ENCODE measurements at places on chromosomes 13 and 19. TPM values are rescaled to one million over a fixed set of nuclear protein-coding genes. Genes with fewer than 3 reads are reported as not detected.

DNA sequence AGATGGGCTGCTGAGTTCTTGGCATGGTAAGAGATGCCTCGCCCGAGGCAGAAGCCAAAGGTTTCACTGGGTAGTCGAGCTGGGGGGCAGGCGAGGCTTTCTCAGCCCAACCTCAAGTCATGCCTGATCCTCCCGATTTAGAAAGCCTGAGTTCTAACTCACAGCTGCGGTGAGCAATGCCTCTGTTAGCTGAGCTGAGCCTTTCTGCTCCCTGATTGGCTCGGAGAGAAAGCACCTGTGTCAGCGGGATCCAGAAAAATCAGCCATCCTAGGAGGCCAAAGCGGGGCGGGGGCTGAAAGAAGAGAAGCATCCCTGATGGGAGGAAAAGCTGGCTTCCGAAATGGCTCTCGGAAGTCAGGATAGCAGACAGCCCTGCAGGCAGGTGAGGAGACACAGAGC is 44.7 kb downstream of the CACNA1A start:
- DNase-seq: no peak

- no peak for DNase-seq
Observed at GRCh38 chr19:873561-874041, 14.1 kb downstream of the CFD start.

GRCh38 chr13:112760435-112760834 is 70.6 kb downstream of the ATP11A start:
- DNase-seq: no peak

- no peak for DNase-seq
Observed at GRCh38 chr19:31286491-31286890, 62.7 kb downstream of the TSHZ3 start.

- no peak for DNase-seq
Observed at GRCh38 chr19:46925548-46925950, 64.8 kb downstream of the ARHGAP35 start.

GRCh38 chr13:101757446-101758039 is 305.1 kb downstream of the ITGBL1 start:
- no peak for DNase-seq

- no peak for DNase-seq
Observed at GRCh38 chr13:47119575-47120235, 222.9 kb upstream of the HTR2A start.

DNA sequence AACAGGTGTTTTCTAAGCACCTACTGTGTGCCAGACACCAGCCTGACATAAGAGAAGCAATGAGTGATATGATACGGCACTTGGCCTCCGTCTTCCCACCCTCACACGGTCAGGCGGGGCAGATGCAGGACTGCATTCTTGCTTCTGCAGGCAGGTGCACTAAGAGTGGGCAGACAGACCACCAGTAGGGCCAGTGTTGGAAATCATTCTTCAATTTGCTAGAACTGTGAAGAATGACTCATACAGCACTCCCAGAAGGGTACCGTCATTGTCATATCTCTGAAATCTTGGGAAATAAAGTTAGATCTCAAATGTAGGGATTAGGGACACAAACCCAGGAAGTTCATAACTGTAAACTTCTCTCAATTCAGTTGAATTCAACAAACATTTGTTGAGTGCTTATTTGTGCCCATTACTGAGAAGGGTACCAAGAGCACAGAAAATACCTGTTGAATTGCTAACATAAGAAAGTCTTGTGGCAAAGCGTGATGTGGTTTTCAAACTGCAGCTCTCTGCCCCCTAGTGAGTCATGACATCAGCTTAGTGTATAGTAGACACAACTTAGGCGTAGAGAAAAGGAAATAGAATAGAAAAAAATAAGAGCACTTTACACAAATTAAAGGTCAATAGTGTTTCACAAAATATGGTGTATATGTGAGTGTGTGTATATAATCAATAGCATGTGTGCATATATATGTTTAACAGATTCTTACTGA is 76.1 kb downstream of the TEX26 start:
- no peak for DNase-seq

DNA sequence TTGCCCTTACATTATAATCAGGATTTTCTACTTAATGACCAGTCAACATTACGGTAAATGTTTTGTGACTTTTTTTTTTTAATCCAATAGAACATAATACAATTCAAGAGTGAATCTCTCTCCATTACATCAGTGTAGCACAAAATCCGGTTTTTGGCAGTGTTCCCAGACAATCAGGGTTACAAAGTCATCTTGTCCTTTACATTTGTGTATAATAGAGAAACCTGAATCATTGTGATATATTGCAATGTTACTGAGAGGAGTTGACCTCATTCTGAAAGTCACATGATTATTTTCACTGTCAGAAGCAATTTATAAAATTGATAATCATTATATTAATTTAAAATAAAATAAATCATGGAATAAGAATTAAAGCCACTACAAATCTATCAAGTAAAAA is 1346.0 kb upstream of the SPRY2 start:
- DNase-seq: no peak

GRCh38 chr13:19993024-19993423 is 34.5 kb downstream of the ZMYM2 start:
- DNase-seq: no peak

ATP1A3 gene
- total RNA-seq: not detected

CD33 gene
- total RNA-seq: 15.7 TPM

NBEA gene
- total RNA-seq: 7.1 TPM

KIR3DL1 gene
- total RNA-seq: 0.76 TPM
